Stimulated activated CD4-positive, alpha-beta T cell treated with anti-CD3 and anti-CD28 coated beads, Interleukin-4, amount 100 ng/mL, for 48 hours (primary cell): ENCODE measurements at places on chromosomes 11 and 22.

GRCh38 chr11:10116588-10116987 is 177.4 kb downstream of the SBF2 start:
- no peak for DNase-seq

- no peak for DNase-seq
Measured at GRCh38 chr11:89184021-89184420, 6.3 kb downstream of the TYR start.

DNA sequence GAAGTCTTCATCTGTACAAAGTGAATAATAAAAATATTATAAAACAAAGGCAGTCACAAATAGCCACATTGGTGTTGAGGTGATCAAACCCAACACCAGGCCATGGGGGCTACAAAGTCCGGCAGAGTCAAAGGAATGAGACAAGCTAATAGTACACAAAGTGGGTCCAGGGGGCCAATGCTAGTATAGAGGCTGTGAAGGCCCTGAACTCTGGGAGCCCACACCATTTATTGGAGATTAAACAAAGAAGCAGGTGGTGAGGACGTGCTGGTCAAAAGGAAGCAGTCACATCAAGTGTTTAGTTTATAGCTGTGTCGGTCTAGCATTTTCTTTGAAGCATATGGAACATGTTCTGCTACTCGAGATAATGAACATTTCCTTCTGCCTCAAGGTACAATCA is 58.6 kb upstream of the CCT8L2 start:
- no peak for DNase-seq

GRCh38 chr11:10455637-10456487 is 798 bp downstream of the AMPD3 start:
- peak; percentile 70 for DNase-seq

- no peak for DNase-seq
Measured at GRCh38 chr11:124398924-124399323, at the start of gene OR8B3. TSS of gene OR8B3 (minus strand) at chr11:124399024. CDS start at chr11:124397351, 1,673 bp downstream.

- no peak for DNase-seq
Measured at GRCh38 chr11:72578566-72578965, 95.7 kb downstream of the PDE2A start.

DNA sequence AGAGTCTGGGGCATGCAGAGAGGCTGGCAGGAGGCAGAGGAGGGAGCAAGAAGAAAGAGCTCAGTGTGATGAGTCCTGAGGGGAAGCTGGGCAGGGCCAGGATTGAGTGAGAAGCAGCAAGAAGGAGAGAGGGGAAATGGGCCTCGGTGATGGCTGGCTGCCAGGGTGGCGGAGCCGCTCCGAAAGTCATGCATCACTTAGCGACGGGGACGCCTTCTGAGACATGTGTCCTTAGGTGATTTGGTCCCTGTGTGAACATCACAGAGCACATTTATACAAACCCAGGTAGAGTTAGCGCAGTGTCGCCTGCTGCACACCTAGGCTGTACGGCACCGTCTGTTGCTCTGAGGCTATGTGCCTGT is 15.1 kb downstream of the TBC1D22A start:
- DNase-seq, result no peak

- DNase-seq, result no peak
Measured at GRCh38 chr11:112290493-112290850, 29.8 kb upstream of the PLET1 start.

DNA sequence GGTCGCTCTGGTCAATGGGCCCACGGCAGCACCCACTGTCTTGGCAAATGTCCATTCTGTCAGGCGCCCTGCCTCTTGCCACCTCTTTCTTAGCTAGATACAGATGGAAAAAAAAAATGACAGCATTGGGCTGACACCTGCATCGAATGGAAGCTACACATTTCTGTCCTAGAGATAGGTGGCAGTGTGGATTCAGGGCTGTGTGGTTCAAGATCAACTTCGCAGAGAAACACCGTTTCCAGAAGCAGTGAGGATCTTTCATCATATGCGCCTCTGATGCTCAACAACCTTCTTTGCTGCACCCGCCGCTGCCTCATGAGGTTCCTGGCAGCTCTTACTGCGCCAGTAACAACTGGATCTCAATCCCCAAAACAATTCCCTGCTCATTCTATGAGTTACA is 236.3 kb downstream of the KIRREL3 start:
- no peak for DNase-seq

GRCh38 chr22:30427871-30428270 is 2.3 kb downstream of the MTFP1 start:
- no peak for DNase-seq

DNA sequence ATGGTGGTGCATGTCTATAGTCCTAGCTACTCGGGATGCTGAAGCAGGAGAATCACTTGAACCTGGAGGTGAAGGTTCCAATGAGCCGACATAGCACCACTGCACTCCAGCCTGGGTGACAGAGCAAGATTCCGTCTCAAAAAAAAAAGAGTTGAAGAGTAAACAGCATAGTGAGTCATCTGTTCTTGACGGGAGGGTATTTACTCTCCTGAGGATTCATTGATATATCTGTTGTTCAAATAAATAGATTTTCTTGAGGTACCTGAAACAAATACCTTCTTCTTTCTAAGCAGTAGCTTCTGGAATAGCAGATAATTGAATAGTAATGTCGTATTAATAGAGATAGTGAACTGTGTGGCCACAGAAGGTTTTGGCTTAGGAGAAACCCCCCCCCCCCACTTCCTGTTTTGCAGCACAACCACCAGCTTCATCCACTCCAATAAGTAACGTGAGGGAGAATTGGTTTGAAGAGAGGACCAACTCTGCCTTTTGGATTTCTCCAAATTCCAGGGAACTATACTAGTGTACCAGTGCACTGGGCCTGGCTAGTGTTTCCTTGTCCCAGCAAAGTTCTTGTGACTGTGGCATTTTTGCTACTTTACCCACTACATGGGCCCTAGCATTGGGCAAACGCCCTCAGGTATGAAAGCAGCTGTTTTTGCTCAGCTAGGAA is 90.0 kb downstream of the PRMT3 start:
- no peak for DNase-seq

GRCh38 chr11:10026514-10026913 is 267.5 kb downstream of the SBF2 start:
- no peak for DNase-seq

DNA sequence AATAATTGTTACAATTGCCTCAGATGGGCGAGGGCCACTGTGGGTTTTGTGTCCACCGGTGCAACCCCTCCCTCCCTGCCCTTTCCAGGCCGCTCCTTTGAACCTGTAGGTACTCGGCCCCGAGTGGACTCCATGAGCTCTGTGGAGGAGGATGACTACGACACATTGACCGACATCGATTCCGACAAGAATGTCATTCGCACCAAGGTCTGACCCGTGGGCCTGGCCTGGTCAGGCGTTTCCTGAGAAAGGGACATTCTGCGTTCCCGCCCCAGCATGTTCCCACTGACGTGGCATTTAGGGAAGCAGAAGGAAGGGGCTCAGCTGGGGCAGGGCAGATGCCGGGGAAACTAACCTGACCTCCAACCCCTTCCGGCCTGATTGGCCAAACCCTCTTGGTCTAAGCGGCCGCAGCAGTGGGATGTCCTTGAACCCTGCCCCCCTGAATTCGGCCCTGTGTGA is 10.1 kb downstream of the SIDT2 start:
- DNase-seq, result no peak

- no peak for DNase-seq
Measured at GRCh38 chr22:45397806-45398205, 15.6 kb downstream of the SMC1B start.

- no peak for DNase-seq
Measured at GRCh38 chr11:468493-468892, 18.4 kb downstream of the PTDSS2 start.

GRCh38 chr11:91296629-91297028 is 928.0 kb upstream of the FAT3 start:
- DNase-seq, result no peak

- DNase-seq, result peak; percentile 67
Measured at GRCh38 chr11:31958076-31958735, 132.7 kb upstream of the RCN1 start.

- no peak for DNase-seq
Measured at GRCh38 chr22:46934746-46935491, 172.5 kb downstream of the TBC1D22A start.

DNA sequence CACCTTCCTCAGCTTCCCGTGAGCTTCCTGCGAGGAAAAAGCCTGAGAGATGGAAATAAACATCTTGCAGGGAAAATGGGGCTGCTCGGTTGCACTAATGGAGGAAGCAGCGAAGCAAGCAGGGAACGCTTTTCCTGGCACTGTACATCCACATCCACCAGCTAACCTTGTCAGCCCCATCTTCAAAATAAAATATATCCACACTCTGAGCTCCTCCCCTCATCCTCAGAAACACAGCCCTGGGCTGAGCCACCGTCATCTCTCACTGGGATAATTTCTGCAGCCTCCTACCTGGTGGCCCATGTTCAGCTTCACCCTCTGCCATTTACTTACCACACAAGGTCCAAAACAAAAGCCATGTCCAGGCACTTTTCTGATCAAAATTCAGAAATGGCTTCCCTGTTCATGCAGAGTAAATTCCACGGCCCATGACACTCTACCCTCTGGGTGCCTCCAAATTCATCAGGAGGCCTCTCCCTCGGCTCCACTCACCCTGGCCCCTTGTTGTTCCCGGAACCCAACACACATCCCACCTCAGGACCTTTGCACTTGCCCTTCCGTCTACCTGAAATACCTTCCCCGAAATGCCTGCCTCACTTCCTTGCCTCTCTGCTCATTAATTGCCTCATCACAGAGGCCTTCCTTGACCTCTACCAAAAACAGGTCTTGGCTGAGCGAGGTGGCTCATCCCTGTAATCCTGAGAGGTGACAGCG is 13.0 kb downstream of the C11orf86 start:
- no peak for DNase-seq

DNA sequence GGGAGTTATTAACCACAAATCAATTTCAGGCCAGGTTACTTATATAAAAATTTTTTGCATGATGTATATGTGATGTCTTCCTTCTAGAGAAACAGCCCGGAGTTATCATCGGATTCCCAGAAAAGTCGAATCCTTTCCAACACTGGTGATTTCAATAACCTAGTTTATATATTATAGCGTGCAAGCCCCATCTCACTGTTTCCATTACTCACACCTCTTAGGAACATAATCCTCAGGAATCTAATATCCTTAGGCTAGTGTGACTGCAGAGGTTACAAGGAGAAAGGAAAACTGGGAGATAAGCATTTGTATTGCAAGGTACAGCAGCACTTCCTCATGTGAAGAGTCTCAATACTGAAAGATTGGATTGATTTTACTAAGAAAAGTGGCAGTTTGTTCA is 20.3 kb downstream of the ARHGAP20 start:
- no peak for DNase-seq

DNA sequence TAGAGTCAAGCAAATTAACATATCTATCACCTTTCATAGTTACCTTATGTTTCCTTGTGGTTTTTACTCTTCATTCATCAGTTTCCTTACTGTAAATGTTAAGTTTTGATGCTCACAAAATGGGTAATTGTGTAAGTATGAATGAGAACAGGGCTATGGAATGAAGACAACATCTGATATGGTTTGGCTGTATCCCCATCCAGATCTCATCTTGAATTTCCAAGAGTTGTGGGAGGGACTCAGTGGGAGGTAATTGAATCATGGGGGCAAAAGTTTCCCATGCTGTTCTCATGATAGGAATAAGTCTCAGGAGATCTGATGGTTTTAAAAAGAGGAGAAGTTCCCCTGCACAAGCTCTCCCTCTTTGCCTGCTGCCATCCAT is 107.6 kb downstream of the CCDC34 start:
- no peak for DNase-seq

- DNase-seq, result no peak
Measured at GRCh38 chr11:91981995-91982394, 242.6 kb upstream of the FAT3 start.

- DNase-seq, result no peak
Measured at GRCh38 chr22:36589856-36590255, 60.9 kb upstream of the EIF3D start.

DNA sequence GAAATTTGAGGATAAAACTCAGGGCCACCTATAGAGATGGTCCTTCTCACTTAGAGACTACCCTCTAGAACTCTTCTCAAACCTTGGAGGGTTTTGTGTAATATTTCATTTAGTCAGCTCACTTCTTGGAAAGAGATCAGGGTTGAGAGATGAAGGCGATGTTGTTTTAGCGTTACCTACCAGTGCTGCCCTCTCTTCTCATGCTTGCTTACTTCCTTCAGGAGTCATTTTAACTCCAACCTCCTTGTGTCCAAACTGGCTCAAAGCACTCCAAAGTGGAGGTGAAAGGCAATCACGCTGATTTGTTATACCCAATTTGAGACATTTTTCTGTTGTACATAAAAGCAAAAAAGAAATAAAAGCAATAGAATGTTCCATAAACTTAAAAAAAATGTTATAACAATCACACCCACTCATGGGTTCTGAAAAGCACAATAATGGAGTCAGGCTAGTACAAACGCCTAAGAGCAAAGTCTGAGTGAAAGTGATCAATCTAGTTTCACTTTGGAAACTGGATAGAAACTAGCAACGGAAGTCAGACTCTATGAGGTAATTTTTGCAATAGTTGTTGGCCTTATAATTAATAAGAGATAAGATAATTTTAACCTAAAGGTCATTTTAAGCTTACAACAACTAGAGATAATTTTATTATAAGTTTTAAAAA is 117.1 kb downstream of the MRTFA start:
- no peak for DNase-seq

GRCh38 chr22:42990131-42990838 is 24.7 kb downstream of the PACSIN2 start:
- DNase-seq, result no peak

DNA sequence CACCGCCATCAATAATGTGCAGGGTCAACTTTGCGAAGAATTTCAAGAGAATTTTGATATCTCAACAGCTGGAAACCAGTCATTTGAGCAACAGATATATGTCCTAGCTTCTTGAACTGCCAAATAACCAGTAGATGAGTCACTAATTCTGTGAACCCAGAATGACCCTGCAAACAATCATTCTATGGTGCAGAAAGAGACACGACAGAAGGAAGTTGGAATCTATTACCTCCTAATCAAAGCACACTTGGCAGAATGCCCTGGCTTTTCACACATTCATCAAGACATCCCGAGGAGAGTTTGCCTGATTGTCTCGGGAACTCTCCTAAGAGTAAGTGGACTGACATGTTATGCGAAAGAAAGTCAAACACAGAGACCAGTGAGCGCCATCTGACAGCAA is 621.1 kb downstream of the OPCML start:
- DNase-seq, result no peak

DNA sequence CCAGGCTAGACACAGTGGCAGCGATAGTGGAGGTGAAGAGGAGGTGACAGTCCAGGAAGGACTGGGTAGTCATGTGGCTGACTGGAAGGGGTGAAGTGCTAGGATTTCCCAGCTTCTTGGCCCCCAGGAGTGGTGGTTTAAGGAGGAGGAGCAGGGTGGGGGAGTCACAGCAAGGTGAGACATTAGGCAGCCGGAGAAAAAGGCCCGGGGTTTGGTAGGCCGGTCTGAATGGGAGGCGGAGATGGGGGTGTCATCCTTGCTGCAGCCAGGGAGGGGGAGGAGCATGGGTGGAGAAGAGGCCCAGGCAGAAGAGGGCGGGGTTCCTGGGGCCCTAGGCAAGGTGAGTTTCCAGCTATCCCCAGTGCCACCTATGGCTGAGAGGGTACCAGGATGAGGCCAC is 6.1 kb downstream of the SIPA1 start:
- no peak for DNase-seq

DNA sequence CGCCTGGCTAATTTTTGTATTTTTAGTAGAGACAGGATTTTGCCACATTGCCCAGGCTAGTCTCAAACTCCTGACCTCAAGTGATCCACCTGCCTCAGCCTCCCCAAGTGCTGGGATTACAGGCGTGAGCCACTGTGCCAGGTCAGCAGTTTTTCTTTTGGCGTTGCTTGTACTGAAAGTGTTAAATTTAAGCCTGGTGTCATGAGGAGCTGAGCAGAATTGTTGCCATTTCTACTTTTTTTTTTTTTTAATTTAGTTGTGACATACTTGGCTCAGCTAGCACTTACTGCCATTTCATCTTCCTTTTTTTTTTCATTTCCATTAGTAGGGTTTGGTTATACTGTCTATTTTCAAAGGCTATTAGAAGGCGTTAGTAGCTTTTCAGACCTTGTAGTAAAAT is 10.7 kb downstream of the TAB1 start:
- DNase-seq, result no peak
